ENCODE measurements at places on chromosomes 13 and 19.

GRCh38 chr13:113187263-113187669 is 21.2 kb downstream of the PCID2 start:
- DNase-seq = peak; percentile 23

- no peak for DNase-seq
Observed at GRCh38 chr13:68380041-68380973, 1150.2 kb upstream of the PCDH9 start.

DNA sequence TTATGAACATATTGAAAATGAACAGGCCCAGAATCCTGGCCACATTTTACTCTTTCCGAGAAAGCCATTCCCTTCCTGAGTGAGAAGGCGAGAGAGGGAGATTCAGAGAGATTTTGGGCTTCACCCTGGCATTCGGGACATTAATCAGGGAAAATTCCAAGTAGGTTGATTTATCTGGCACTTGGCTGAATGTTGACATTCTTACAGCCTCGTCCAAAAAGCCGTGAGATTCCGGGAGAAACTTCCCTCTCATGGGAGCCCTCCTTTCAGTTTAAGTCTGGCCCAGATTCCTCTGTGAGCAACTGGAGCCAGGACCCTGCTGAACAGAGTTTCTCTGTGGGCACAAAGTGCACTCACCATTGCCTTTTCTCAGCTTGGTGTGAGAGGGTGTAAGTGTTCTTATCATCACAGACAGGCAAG is 129.2 kb upstream of the PEG3 start:
- no peak for DNase-seq

- DNase-seq = peak; percentile 51
Observed at GRCh38 chr19:47228168-47228936, 2.6 kb downstream of the BBC3 start.

DNA sequence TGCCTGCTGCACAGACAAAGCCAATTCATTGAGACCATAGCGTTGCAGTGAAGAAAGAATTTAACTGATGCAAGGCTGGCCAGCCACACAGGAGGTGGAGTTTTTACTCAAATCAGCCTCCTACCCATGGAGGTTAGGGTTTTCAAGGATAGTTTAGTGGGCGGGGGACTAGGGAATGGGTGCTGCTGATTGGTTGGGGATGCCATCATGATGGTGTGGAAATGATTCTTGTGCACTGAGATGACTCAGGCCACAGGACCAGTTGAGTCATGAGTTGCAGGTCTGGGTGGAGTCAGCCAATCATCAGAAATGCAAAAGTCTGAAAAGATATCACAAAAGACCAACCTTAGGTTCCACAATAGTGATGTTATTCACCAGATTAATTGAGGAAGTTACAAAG is 359.6 kb downstream of the FOXO1 start:
- DNase-seq = no peak

GRCh38 chr13:110436276-110436675 is 125.2 kb downstream of the RAB20 start:
- no peak for DNase-seq

- DNase-seq = no peak
Observed at GRCh38 chr13:73092829-73093228, 34.0 kb downstream of the KLF5 start.

GRCh38 chr19:5031231-5032100 is 62.6 kb downstream of the KDM4B start:
- peak; percentile 52 for DNase-seq

- DNase-seq = no peak
Observed at GRCh38 chr19:13839938-13840304, 37.0 kb upstream of the NANOS3 start.

DNA sequence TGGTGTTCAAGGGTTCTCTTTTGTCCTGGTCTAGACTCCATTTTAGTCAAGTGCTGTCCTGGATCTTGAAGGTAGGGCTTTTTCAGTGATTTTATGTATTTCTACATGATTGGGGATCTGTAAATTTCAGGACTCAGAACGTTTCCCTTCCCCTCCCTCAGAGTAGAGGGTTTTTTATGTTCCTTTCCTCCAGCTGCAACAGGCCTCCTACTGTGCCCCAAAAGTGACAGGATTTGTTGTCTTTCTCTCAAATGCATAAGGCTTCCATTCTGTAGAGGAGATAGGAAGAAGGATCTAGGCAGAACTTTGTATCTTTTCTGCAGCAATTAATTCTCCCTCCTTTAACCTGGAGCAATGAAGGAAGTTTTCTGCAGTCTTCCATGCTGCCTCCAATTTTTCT is 251.3 kb downstream of the MAB21L1 start:
- DNase-seq = no peak

DNA sequence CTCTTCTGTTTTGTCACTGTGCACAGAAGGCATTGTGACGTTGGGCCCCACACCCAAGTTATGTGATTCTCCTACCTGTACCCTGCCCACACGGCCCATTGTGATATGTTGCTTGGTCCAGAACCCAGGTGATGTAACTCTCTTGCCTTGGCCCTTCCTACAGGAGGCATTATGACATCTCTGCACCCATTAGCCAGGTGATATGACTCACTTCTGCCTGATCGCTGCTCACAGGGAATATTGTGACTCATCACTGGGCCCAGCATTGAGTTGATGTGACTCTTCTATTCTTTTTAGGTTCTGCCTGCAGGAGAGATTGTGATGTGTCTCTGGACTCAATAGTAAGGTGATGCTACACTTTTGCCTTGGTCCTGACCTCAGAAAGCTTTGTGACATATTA is 65.4 kb upstream of the ZNF91 start:
- DNase-seq = no peak

GRCh38 chr13:33832872-33833271 is 14.9 kb downstream of the RFC3 start:
- DNase-seq = no peak

DNA sequence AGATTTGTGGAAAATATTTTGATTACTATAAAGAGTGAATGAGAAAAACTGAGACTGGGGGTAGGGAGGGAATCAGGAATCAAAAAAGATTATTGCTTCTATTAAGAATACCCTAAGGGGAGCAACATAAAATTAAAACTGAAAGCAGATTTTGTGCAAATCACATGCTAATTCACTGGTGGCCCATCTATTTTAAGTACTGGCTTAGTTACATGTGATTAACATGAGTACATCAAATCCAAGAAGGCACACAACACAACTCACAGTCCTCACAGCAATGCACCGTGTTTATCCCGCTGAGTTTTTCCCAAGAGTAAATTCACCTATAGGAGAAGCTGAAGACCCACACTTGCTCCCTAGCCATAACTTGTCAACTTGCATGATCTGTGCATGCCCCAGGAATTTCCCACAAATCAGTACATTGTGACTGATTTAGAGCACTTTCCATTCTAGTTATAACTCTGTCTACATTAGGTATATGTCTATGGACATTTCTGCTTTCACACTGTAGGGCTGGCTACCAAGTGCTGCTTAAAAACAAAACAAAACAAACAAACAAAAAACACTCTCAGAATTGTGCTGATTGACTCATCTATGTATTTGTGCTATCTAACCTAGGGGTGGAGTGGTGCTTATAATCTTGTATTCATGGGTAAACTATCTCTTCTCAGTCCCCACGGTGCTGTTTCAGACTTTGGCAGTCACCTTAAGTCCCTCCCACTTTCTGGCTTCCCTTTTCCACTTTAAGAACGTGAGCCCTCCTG is 24.3 kb downstream of the AMER2 start:
- DNase-seq = no peak

DNA sequence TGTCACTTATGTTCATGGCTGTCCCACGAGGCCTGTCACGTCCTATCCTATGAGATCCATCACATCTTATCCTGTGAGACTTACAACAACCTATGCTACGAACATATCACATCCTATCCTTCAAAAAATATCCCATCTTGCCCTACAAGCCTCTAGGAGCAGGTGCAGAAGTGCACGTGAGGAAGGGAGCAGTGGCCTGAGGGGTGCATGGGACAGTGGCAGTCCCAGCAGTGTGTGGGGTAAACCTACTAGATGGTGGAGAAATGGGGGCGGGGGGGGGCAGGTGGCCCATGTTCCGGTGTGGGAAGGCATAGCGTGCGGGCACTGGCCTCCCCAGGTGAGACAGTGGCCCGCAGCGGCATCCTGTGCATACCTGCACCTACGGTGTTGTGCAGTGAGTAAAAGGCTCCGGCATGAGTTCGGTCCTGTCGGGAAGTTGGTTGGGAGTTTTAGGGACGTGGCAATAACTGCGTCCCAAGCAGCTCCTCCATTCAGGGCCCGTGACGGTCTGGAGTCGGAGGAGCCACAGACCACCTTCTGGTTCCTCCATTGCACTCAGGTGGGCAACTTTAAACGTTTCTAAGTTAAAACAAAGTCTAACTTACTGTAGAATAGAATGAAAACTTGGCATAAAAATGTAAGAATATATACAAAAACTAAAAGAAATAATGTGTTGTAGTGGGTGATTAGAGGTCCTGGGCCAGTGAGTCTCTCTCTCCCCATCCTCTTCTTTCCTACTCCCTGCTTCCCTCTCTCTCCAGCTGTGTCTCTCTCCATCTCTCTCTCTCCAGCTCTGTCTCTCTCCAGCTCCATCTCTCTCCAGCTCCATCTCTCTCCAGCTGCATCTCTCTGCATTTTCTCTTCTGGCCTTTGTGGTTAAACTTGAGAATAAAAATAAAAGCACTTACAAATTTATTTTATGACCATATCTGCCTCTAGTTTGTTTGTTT is 42.1 kb downstream of the ATP11A start:
- DNase-seq = no peak

GRCh38 chr19:40466219-40466984 is 399 bp upstream of the SPTBN4 start:
- no peak for DNase-seq

- no peak for DNase-seq
Observed at GRCh38 chr13:100382785-100383184, 205.8 kb downstream of the GGACT start.

- DNase-seq = no peak
Observed at GRCh38 chr13:30255696-30256095, 51.7 kb downstream of the KATNAL1 start.

- no peak for DNase-seq
Observed at GRCh38 chr13:21033856-21034602, 27.4 kb downstream of the LATS2 start.

DNA sequence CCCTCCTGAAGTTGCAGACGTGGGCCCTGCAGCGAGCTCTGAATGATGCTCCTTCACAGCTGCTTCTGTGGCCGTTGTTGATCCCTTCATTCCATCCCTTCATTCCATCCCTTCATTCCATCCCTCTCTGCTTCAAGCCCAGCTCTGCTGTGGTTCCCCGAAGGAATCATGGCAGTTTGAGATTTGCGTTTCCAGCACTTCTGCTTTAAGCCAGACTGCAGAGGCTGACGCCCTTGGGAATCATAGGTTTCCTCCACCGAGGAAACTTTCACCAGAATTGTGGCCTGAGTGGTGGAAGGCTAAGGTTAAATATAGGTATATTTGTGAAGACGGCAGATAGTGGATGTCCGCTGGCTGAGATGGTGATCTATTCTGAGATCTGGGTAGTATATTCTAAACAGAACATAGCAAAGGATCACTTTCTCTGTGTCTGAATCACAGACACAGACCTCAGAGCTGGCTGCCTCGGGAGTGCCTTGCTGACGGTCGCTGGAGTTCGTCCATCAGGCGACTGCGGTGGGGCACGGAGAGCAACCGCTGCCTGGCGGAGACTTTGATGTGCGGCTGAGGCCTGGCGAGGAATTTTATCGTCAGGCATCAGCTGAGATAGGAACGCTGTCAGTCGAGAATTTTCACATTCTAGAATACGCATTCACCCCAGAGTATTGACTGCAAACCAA is 42.8 kb upstream of the DCUN1D2 start:
- no peak for DNase-seq

DNA sequence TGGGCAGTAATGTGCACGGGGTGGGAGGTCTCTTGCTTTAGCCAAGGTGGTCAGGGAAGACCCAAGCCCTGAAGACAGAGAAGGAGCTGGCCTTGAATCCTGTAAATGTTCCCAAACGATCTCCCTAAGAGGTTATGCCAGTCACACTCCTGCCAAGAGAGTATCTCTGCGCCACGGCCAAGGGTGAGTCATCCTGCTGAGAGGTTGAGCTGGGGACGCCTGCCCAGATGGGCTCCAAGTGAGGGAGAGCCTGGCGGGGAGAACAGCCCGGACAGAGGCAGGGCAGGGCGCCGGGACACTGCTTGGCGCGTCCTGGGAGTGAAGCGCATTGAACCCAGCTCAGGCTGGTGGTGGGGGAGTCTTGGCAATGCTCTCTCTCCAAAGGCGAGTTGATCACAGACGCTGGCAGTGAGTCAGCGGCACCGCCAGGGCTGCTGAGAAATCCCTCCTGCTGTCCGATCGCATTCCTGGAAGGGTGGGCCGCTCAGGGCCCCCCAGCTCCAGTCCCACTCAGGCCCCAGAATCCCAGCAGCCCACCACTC is 16.4 kb downstream of the SULT2B1 start:
- DNase-seq = peak; percentile 22

DNA sequence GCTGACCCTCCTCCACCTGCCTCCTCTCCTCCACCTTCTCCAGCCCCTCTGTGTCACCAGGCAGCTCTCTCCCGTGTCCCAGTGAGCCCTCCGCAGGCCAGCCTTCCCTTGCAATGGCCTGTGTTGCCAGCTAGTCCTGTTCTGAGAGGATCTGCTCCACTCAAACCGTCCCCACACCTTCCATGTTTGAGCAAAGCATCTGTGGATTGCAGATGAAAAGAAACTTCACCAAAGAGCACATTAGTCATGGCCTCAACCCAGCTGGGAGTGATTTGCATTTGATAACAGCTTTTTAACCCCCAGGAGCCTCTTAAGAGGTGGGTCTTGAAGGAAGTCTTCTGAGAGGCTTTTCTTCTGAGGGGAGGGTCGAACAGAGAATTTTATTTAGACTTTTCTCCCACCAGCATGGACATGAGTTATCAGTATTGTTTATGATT is 72.8 kb downstream of the COL4A2 start:
- DNase-seq = no peak

- DNase-seq = no peak
Observed at GRCh38 chr13:45747071-45747470, 45.0 kb downstream of the CBY2 start.

DNA sequence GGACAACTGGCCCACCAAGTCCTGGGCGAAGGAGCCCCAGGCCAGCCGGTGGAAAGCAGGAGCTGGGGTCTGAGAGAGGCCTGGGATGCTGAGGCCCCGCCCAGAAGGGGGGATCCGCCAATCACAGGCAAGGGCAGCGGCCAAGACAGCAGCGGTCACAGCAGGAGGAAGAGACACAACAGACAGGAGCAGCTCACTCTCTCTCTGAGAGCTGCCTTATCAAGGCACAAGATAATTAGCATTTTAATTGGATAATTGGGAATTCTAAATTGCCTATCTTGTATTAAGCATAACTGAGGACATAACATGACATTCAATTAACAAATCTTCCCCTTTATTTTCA is 46.2 kb downstream of the CEBPG start:
- no peak for DNase-seq

DNA sequence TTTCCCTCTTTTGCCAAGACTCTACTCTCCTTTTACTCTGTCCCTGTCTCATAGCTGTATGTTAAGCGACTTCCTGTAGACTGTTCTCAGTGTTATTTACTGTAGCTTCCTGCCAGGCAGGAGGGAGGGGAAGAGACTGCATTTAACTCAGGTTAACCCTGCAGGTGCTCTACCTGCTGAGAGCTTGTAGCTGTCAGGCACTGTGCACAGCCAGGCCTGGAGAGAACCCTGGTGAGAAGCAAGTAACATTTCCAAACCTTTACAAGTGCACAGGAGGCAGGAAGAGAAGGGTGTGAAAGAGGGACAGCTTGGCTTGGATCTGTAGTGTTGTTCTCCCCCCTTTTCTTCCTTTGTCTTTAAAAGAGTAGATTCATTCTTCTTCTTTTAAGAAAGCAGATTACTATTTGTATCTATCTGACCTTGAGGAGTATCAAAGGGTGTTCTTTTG is 167.1 kb downstream of the LMO7 start:
- no peak for DNase-seq
